PC-9 (cell line): ENCODE measurements at places on chromosomes 5 and 9.

DNA sequence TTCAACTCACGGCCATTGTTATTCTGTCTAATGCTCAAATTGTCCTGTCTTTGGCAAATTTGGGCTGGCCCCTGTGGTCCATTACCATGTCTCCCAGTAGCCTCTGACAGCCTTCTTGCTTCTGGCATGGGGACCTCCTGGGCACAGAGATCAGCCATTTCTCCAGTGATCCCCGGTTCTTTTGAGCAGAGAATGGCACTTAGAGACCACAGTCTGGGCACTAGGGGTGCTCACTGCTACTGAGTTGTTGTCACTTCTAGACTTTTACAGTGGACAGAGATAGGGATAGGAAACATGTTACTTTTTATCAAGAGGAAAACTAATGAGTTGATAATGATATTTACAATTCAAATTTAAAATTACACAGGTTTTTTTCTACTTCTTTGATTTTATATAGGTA, 47.6 kb upstream of the BARHL1 start:
- H3K27ac ChIP-seq, result no peak overlapping the region
- no peak overlapping the region for H3K4me3 ChIP-seq
- DNase-seq, result no peak
- no peaks in the 10 kb centered on the region for H3K4me1 ChIP-seq

DNA sequence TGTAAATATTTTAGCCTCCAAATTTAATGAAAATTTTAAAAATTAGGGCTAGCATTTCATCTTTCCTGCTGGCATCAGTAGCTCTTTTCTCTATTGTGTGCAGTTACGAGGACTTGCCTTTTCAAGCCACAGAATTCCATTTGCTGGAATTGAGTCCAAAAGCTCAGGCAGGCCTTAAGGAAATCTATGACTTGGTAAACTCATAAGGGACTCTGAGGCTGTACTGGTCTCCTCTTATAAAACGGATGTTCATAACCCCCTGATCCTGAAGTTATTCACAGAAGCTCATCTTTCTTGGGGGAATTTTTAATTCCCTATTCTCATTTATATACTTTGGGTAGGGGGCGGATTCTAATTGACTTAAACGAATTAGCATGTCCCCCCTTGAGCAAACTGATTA, 23.4 kb downstream of the ANKRA2 start:
- no peak for DNase-seq

- H3K4me3 ChIP-seq, result no peak overlapping the region
- no peak for DNase-seq
- H3K4me1 ChIP-seq, result no peaks in the 10 kb centered on the region
- H3K36me3 ChIP-seq, result no peaks in the 10 kb centered on the region
- H3K27me3 ChIP-seq, result peaks cover 6% of the 10 kb centered on the region; the same call in 1 of the 2 replicates
- H3K27ac ChIP-seq, result no peak overlapping the region
These were observed 122.8 kb downstream of the MTX3 start for GRCh38 chr5:79868163-79868670.

DNA sequence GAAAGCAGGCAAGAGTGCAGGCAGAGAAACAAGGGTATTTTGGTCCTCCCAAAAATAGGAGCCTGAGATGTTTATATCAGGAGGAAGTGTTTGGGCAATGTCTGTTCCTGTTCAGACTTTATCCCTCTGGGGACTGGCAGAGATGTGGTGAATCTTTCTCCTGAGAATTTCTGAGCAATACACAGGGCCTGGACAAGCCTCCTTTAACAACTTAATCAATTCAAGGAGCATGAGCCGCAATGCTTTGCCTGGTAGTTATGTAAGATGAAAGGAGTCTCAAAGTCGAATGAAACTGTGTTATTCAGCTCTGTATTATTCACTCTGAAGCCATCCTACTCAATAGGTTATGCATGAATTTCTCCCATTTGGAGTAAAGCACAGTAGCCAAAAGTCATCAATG, 365.6 kb downstream of the MAN2A1 start:
- H3K4me3 ChIP-seq, result no peak overlapping the region
- no peaks in the 10 kb centered on the region for H3K4me1 ChIP-seq
- DNase-seq, result no peak
- H3K27me3 ChIP-seq, result no peaks in the 10 kb centered on the region
- no peaks in the 10 kb centered on the region for H3K36me3 ChIP-seq
- H3K27ac ChIP-seq, result no peak overlapping the region

DNA sequence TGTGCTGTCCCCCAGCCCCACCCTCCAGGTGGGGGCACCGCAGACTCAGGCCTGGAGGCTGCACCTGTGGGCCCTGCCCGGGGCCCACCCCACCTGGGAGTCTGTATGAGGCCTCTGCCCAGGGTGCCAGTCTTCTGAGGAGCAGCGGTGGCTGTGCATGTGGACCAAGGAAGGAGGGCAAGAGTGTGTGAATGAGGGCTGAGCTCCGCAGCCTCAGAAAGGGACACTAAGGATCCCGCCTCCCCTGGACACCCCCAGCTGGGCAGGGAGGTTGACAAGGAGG, 19.1 kb downstream of the FGD3 start:
- no peaks in the 10 kb centered on the region for H3K27me3 ChIP-seq
- no peak overlapping the region for H3K27ac ChIP-seq
- H3K4me1 ChIP-seq, result peaks cover 25% of the 10 kb centered on the region
- H3K4me3 ChIP-seq, result no peak overlapping the region

DNA sequence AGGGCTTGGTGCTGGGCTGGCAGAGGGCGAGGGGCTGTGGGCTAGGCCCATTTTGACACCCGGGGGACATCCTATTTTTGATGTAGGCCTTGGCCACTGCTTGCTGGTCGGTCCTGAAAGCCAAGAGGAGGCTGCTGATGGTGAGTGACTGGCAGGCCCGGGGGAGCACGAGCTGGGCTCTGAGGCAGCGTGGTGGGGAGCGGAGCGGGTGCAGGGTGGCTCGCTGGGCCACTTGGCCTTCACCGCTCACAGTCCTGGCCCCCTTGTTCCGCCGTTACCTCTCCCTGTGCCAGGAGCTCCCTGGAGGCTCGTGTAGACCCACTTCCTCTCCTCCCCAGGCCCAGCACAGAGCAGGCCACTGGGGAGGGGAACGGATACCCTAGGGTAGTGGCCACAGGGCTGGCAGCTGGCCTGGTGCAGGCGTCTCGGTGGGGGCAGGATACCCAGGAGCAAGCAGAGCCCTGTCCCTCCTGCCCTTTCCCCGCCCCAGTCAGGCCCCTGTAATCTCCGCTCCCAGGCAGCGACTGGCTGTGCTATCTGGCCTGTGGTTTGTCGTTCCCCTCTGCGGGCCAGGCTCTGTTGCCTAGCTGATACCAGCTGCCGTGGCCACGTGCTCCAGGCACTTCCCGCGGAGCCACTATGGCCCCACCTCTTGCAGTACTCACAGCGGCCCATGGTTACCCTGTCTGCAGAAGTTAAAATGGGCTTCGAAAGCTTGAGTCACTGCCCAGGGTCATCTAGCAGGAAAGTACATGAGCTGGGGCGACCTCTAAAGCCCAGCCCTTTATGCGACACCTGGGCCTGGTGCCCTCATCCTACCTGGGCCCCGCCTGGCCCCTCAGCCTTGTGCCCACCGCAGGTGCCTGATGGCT, 11.7 kb upstream of the DOLPP1 start:
- no peaks in the 10 kb centered on the region for H3K27me3 ChIP-seq
- H3K36me3 ChIP-seq, result no peaks in the 10 kb centered on the region
- no peaks in the 10 kb centered on the region for H3K4me1 ChIP-seq
- no peak overlapping the region for H3K27ac ChIP-seq
- DNase-seq, result peak; percentile 33
- H3K4me3 ChIP-seq, result no peak overlapping the region

DNA sequence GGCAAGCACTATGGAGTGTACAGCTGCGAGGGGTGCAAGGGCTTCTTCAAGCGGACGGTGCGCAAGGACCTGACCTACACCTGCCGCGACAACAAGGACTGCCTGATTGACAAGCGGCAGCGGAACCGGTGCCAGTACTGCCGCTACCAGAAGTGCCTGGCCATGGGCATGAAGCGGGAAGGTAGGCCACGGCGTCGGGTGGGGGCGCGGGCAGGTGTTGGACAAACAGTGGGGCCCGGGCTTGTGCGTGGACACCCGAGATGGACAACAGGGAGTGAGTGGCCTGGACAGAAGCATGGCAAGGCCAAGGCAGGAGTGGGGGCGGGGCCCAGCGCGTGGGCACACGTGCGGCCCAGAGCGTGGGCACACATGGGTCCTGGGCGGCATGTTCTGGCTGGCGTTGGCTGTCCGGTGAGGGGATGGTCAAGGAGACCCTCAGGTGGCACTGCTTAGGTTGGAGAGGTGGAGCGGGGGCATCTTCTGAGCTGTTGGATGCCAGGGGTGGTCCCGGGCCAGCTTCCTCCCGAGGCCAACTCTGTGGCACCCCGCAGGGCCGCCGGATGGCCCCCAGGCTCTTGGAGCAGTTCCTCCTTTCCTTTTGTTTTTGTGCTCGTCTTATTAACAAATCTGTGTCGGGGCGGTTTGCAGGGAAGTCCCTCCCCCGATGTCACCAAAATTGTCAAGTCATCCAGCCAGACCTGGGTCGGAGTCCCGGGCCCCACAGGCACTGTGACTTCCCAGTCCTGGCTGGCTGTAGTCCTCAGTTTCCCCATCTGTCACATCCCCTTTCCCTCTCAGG, 82.9 kb downstream of the RXRA start:
- H3K4me3 ChIP-seq, result no peak overlapping the region
- H3K27me3 ChIP-seq, result no peaks in the 10 kb centered on the region
- H3K27ac ChIP-seq, result peak overlapping the region; percentile 49; the same call in 1 of the 2 replicates
- no peaks in the 10 kb centered on the region for H3K36me3 ChIP-seq
- no peak for DNase-seq

DNA sequence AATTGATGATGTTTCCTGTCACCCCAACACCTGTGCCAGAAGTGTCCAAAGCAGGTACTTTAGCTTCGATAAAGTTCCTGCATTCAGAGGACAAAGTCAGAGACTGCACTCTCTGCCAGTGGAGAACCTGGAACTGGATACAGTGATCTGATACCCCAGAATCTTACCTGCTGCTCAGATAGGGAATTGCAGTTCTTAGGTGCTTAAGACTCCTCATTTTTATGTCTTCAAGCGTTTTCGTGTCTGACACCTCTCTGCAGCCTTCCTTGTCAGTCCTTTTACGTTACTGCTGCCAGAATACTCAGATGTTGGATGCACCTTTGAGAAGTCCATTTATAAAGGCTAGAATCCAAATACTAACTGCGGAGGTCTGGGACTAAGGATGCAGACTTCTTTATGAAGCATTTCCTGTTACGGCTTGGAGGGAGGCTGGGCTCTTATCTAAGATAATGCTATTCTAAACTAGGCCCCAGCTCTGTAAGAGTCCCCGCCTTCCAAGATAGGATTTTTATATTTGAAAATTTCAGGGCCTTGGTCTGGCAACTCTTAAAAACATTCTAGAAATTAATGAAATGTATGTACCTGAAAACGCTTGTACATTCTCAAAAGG, 1.9 kb downstream of the ISOC1 start:
- DNase-seq, result no peak
- no peak overlapping the region for H3K4me3 ChIP-seq
- peaks cover 14% of the 10 kb centered on the region for H3K4me1 ChIP-seq
- no peaks in the 10 kb centered on the region for H3K36me3 ChIP-seq
- no peak overlapping the region for H3K27ac ChIP-seq
- no peaks in the 10 kb centered on the region for H3K27me3 ChIP-seq

DNA sequence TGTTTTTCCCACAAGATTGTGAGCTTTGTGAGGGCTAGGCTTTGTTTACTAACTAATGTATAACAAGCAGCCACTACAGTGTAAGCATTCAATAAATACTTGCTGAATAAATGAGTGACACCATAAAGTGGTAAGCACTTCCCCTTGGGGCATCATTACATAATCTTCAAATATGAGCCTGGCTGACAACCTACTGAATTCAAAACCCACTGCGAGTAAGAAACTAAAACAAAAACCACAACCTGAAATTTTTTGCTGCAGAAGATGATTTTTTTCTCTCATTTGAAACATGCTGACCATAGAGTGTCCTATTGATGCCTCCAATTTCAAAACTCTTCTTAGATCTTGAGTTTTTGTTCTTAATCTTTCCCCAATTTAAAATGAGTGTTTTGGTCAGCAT, 331.3 kb upstream of the CCNG1 start:
- H3K27ac ChIP-seq, result no peak overlapping the region
- no peaks in the 10 kb centered on the region for H3K4me1 ChIP-seq
- DNase-seq, result no peak
- H3K27me3 ChIP-seq, result no peaks in the 10 kb centered on the region
- H3K4me3 ChIP-seq, result no peak overlapping the region

DNA sequence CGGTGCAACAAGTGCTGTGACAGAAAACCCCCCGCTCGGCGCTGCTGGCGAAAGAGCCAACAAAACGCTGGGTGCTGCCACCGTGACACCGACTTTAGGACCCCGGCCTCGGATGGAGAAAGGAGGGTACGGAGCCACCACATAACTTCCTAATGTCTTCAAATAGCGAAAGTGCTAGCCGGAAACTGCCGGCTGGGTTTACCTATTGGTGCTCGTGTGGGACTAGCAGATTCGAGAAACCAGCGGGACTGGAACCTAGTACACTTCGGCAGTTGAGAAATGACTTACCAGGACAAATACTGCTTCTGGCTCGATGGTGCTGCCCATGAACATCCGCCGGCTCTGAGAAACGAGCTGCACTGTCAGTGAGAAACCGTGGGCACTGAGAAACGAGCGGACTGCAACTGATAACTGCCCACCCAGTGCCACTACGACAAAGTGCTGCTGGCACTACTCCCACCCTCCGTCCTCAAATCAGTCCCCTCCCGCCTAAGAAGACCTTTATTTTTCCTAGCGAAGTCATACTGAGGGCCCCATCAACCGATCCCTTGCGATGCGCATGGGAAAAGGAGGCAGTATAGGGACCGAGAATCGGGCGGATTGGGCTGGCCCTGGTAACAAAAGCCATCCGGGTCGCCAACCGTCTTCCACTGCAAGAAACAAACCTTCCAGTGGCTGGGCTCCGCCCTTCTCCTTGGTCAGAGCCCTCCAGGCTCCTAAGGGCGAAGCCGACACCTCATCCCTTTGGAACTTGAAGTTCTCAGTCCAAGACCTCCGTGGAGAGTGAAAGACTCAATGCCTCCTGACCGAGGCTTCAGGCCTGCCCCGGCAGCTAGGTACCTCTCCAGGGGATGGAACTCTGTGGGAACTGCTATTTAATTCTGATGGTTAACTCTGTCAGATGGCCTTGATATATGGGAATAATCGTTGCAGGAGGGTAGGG, 27.0 kb upstream of the ANXA2R start:
- H3K36me3 ChIP-seq, result no peaks in the 10 kb centered on the region
- H3K4me1 ChIP-seq, result peaks cover 27% of the 10 kb centered on the region
- DNase-seq, result peak; percentile 91
- no peaks in the 10 kb centered on the region for H3K27me3 ChIP-seq

GRCh38 chr5:173640156-173640804, 23.8 kb upstream of the BOD1 start:
- H3K27ac ChIP-seq, result no peak overlapping the region
- no peaks in the 10 kb centered on the region for H3K36me3 ChIP-seq
- H3K4me3 ChIP-seq, result no peak overlapping the region
- H3K27me3 ChIP-seq, result no peaks in the 10 kb centered on the region

- H3K27ac ChIP-seq, result no peak overlapping the region
- no peaks in the 10 kb centered on the region for H3K4me1 ChIP-seq
- peaks cover 12% of the 10 kb centered on the region for H3K27me3 ChIP-seq
- DNase-seq, result peak; percentile 20
- no peak overlapping the region for H3K4me3 ChIP-seq
These were observed 26.6 kb downstream of the NR5A1 start for GRCh38 chr9:124480621-124480981.

- H3K4me3 ChIP-seq, result no peak overlapping the region
- peaks cover 27% of the 10 kb centered on the region for H3K4me1 ChIP-seq
- H3K27me3 ChIP-seq, result no peaks in the 10 kb centered on the region
- peak overlapping the region; percentile 66 for H3K27ac ChIP-seq
- DNase-seq, result peak; percentile 93
These were observed 60.9 kb upstream of the IL17B start for GRCh38 chr5:149439899-149440542.
